ENCODE measurements at places on chromosomes 11 and 22. TPM values are rescaled to one million over a fixed set of nuclear protein-coding genes. Genes with fewer than 3 reads are reported as not detected.

GRCh38 chr11:126311401-126312291 lies 7.8 kb downstream of the DCPS start:
- DNase-seq: no peak

DNA sequence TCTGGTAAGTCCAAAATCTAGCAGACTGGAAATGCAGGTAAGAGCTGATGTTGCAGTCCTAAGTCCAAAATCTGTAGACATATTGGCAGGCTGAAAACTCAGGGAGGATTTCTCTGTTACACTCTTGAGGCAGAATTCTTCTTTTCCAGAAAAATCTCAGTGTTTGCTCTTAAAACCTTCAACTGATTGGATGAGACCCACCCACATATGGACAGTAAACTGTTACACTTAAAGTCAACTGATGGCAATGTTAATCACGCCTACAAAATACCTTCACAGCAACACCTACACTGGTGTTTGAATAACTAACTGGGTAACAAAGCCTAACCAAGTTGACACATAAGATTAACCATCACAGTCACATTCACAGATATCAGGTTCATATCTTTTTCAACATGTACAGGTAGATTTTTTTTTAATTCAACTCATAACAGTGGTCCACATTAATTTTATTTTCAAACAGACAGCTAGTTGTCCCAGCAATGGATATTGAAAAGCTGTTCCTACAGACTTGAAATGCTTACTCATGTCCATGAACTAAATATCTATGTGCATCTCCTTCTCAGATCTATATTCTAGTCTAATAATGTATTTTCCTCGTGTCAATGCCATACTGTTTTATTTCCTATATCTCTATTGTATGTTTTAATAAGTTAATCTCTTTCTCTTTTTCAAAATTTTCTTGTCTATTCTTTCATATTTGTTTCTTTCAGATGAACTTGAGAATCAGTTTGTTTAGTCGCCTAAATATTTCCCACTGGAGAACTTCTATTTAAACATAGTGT lies 110.1 kb downstream of the TMPRSS5 start:
- DNase-seq: no peak

- DNase-seq: no peak
Observed at GRCh38 chr11:10533323-10533722, 7.7 kb downstream of the RNF141 start.

- DNase-seq: no peak
Observed at GRCh38 chr11:111465400-111465799, 46.8 kb downstream of the BTG4 start.

The COPB1 gene
- 104 TPM for total RNA-seq

The ALDH3B2 gene
- not detected for total RNA-seq

The OR52E8 gene
- total RNA-seq: not detected

The CRYBB3 gene
- total RNA-seq: 0.38 TPM

The GPHA2 gene
- total RNA-seq: not detected

The IGSF9B gene
- total RNA-seq: 22.1 TPM

The KRTAP5-11 gene
- total RNA-seq: not detected

The C11orf87 gene
- total RNA-seq: not detected
